ENCODE measurements at places on chromosomes 13 and 19. TPM values are rescaled to one million over a fixed set of nuclear protein-coding genes. Genes with fewer than 3 reads are reported as not detected.

DNA sequence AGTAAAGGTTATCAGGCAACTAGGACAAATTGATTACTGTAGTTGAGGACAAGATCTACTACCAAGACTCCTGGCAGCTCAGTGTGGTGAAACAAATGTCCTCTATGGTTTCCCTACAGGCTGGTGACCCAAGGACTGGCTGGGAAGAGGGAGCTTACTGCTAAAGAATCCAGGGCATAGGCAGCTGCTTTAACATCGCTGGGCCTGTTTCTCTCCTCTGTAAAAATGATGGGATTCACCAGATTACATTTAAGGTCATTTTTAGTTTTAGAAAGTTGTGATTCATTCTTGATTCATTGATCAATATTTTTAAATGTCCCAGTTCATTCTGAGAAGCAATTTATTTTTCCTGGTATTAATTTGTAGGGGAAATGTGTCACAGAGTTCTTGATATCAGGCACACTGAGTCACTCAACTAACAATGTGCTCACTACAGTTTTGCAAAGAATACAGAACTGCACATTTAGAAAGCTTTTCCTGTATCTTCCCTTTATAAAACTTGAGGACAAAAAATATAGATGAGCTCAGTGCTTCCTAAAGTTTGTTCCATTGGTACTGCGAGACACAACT lies 19.6 kb upstream of the FAM124A start:
- peaks cover 5% of the 10 kb centered on the region for H3K27me3 ChIP-seq
- H3K36me3 ChIP-seq = no peaks in the 10 kb centered on the region

- no peak overlapping the region for H3K27ac ChIP-seq
- H3K27me3 ChIP-seq = no peaks in the 10 kb centered on the region
Measured at GRCh38 chr13:96650301-96650886, 343.9 kb downstream of the OXGR1 start.

DNA sequence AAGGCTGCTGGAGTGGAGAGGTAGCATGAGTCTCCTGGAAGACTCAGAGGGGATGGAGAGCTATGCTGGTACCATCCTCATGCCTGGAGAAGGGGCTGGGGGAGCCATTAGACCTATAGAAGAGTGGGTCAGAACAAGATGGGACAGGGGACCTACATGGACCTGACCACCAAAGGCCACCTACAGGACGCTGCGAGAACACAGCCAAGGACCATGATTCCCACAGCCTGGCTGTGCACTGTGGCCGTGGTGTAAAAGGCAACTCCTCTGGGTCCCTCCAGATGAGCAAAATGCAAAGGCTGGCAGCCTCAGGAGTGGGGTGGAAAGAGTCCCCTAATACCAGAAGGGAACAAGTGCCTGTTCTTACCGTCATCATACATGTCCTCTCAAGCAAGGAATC lies 216.2 kb downstream of the SLC7A1 start:
- H3K27ac ChIP-seq = no peak overlapping the region
- H3K4me1 ChIP-seq = no peaks in the 10 kb centered on the region
- no peaks in the 10 kb centered on the region for H3K27me3 ChIP-seq
- no peak for DNase-seq
- no peaks in the 10 kb centered on the region for H3K36me3 ChIP-seq

DNA sequence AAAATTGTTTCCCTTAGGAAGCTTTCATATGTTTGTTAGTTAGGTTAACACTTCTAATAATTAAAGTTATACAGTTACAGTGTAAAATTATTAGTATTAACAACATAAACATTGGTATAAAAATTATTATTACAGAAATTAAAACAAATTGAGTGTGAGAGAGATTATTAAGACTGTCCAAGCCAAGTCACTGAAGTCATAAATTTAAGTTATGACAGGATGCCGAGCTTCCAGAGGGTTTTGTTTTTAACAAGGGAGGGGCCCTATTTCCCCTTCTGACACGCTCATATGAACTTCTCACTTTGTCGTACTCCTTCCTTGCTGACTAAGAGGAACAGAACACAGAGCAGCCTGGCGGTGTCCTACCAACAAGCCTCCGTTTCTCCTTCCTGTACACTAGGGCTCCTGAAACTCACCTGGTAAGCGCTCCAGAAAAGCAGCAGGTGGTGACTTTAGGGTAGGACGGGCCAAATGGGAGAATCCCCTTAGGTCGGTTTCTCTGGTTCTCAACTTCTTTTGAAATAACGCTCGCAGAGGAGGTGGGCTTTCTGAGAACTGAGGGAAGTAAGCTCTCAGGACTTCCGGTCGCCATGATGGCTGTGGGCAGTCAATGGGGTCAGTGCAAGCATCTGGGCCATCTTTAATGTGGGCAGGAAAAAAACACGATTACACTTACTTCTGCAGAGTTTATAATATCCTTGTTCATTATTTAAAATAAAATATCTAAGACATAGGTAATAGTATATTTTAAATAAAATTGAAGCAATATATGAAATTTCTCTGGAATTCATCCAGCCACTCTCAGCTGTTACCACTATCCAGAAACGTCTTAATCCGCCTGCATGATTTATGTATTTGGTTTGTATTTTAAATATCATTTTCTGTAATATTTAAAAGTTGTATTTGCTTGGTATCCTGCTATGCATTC lies at the start of gene CARD8:
Gene CARD8 (minus strand): TSS at position 537 of the 928 bp plus-strand sequence. CDS start 14,892 bp downstream, outside the sequence.
- peak within 1 kb of the TSS; percentile 67 for H3K4me3 ChIP-seq
- DNase-seq = peak; percentile 94
- peaks cover 4% of the 10 kb centered on the region for H3K36me3 ChIP-seq
- H3K27me3 ChIP-seq = no peaks in the 10 kb centered on the region
- peak within 1 kb of the TSS; percentile 90 for H3K27ac ChIP-seq

- no peak for DNase-seq
- no peaks in the 10 kb centered on the region for H3K27me3 ChIP-seq
- no peak overlapping the region for H3K4me3 ChIP-seq
- H3K36me3 ChIP-seq = no peaks in the 10 kb centered on the region
Measured at GRCh38 chr13:76829572-76830327, 56.5 kb downstream of the KCTD12 start.

DNA sequence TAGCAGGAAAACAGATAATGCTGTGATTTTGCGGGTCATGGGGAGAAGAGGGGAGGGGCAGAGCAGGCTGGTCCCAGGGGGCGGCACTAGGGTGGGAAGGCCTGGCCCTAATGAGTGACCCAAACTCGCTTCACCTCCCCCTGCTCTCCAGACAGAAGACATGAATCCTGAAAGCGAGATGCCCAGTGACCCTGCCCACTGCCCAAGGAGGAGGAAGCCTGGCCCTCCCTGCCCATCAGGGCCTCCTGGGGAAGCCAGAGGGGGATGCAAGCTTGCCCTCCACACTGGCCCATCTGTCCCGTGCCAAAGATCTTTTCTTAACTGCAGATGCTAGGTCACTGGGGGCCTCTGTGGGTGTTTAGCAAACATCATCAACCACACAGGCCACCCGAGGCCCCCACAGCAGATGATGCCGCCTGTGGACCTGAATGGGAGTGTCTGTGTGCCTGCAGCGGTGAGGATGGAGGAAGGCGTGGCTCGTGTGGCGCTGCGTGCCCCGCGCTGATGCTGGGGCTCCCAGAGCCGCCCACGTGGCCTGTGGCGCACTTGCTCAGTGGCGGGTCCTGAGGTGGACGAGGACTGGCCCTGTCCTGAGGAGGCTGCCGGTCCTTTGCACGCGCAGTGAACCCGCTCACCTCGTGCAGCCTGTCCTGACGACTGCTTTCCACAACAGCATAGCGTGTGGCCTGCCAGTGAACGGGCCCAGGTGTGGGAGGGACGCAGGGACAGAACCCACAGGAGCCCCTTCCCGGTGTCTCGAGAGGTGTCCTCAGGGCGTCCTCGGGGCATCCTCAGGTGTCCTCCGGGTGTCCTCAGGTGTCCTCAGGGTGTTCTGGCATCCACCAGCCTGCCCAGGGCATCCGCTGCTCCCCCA lies 80.5 kb upstream of the MCF2L start:
- no peak for DNase-seq
- no peaks in the 10 kb centered on the region for H3K27me3 ChIP-seq
- H3K4me1 ChIP-seq = peaks cover 6% of the 10 kb centered on the region
- H3K27ac ChIP-seq = no peak overlapping the region
- no peak overlapping the region for H3K4me3 ChIP-seq

DNA sequence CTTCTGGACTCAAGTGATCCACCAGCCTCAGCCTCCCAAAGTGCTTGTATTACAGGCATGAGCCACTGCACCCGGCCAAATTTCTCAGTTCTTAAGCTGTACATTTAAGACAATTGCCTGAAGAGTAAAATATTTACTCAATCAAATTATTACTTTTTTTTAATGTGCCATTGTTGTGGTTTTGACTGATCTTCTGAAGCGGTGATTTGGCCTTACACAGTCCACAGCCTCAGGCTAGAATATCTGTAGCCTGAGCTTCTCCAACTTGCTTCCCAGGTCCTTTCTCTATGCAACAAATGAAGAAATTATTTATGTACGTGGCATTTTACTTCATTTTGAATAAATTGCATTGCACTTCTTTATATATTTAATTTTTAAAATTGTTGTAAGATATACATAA lies 281.3 kb downstream of the KLF5 start:
- no peak overlapping the region for H3K4me3 ChIP-seq
- no peaks in the 10 kb centered on the region for H3K36me3 ChIP-seq
- no peak overlapping the region for H3K27ac ChIP-seq

DNA sequence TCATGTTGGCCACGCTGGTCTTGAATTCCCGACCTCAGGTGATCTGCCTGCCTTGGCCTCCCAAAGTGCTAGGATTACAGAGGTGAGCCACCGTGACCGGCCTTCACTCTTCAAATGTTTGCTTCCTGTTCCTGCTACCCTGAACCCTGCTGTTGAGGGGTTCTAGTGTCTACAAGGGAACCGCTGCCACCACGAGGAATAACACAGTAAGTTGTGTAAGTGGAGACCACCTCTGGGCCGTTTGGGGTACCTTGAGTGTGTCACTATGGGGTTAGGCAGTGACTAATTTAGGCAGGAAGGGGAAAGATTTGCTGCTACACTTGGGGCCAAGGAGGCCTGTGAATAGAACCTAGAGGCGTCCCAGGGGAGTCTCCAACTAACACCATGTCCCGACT lies 2.2 kb upstream of the MYADM start:
- DNase-seq = no peak
- peak overlapping the region; percentile 100 for H3K4me3 ChIP-seq
- H3K36me3 ChIP-seq = peaks cover 3% of the 10 kb centered on the region
- H3K27ac ChIP-seq = peak overlapping the region; percentile 95
- H3K4me1 ChIP-seq = peaks cover 41% of the 10 kb centered on the region

GRCh38 chr19:4705413-4706131 lies 18.1 kb downstream of the DPP9 start:
- no peaks in the 10 kb centered on the region for H3K27me3 ChIP-seq
- H3K27ac ChIP-seq = no peak overlapping the region
- no peak for DNase-seq
- peaks cover 62% of the 10 kb centered on the region for H3K36me3 ChIP-seq
- peaks cover 7% of the 10 kb centered on the region for H3K4me1 ChIP-seq

GRCh38 chr19:38068826-38069225 lies 155.2 kb downstream of the DPF1 start:
- H3K36me3 ChIP-seq = peaks cover 7% of the 10 kb centered on the region
- no peak overlapping the region for H3K4me3 ChIP-seq
- no peak overlapping the region for H3K27ac ChIP-seq
- H3K4me1 ChIP-seq = no peaks in the 10 kb centered on the region
- DNase-seq = no peak

- peaks cover 6% of the 10 kb centered on the region for H3K36me3 ChIP-seq
- no peak overlapping the region for H3K4me3 ChIP-seq
- no peak for DNase-seq
- H3K27me3 ChIP-seq = no peaks in the 10 kb centered on the region
- H3K4me1 ChIP-seq = peaks cover 6% of the 10 kb centered on the region
- no peak overlapping the region for H3K27ac ChIP-seq
Measured at GRCh38 chr13:73972545-73972944, 161.7 kb downstream of the KLF12 start.

GRCh38 chr19:34337739-34338138 lies 27.3 kb upstream of the GPI start:
- peaks cover 60% of the 10 kb centered on the region for H3K36me3 ChIP-seq
- peaks cover 5% of the 10 kb centered on the region for H3K4me1 ChIP-seq
- no peak overlapping the region for H3K27ac ChIP-seq
- H3K27me3 ChIP-seq = no peaks in the 10 kb centered on the region
- no peak overlapping the region for H3K4me3 ChIP-seq
- DNase-seq = no peak

GRCh38 chr19:50921426-50922316 lies 10.5 kb upstream of the KLK4 start:
- no peak overlapping the region for H3K4me3 ChIP-seq
- H3K27ac ChIP-seq = no peak overlapping the region
- no peaks in the 10 kb centered on the region for H3K36me3 ChIP-seq
- no peak for DNase-seq
- H3K27me3 ChIP-seq = peaks cover 11% of the 10 kb centered on the region

GRCh38 chr19:51626675-51627074 lies 3.5 kb downstream of the SIGLEC5 start:
- H3K4me1 ChIP-seq = no peaks in the 10 kb centered on the region
- no peaks in the 10 kb centered on the region for H3K27me3 ChIP-seq
- no peaks in the 10 kb centered on the region for H3K36me3 ChIP-seq
- DNase-seq = no peak

- no peaks in the 10 kb centered on the region for H3K4me1 ChIP-seq
- no peak for DNase-seq
- H3K4me3 ChIP-seq = no peak overlapping the region
- H3K27ac ChIP-seq = no peak overlapping the region
- H3K27me3 ChIP-seq = no peaks in the 10 kb centered on the region
- H3K36me3 ChIP-seq = no peaks in the 10 kb centered on the region
Measured at GRCh38 chr13:101728021-101728420, 275.5 kb downstream of the ITGBL1 start.

- H3K27me3 ChIP-seq = no peaks in the 10 kb centered on the region
- no peak for DNase-seq
- H3K4me1 ChIP-seq = peaks cover 27% of the 10 kb centered on the region
- no peak overlapping the region for H3K4me3 ChIP-seq
Measured at GRCh38 chr19:2540646-2541454, 64.9 kb downstream of the GADD45B start.

DNA sequence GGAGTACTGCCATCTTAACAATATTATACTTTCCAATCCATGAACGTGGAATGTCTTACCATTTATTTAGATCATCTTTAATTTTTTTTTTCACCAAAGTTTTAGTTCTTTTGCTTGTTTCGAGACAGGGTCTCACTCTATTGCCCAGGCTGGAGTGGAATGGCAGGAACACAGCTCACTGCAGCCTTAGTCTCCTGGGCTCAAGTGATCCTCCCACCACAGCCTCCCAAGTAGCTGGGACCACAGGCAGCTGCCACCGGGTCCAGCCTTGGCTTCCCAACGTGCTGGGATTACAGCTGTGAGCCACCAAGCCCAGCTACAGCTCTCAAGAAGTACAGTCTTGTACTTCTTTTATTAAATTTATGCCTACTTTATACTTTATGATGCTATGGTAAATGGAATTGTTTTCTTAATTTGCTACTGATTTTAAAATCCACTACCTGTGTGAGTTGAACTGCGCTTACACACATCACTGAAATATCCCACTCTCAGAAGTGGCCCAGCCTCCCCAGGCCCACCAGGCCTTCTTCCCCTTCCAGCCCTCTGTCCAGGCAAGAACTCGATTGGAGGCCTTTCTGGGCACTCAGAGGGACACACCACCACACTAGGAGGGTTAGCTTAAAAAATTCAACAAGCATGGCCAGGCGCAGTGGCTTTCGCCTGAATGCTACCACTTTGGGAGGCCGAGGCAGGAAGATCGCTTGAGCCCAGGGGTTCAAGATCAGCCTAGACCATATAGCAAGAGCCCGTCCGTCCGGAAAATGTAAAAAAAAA lies 1.0 kb upstream of the PGLS start:
- H3K4me3 ChIP-seq = peak overlapping the region; percentile 82
- peaks cover 5% of the 10 kb centered on the region for H3K36me3 ChIP-seq
- H3K27ac ChIP-seq = no peak overlapping the region

The KLK3 gene
- not detected for total RNA-seq

The SLITRK5 gene
- under 0.01 TPM for total RNA-seq

The MAMSTR gene
- total RNA-seq = 0.50 TPM

The DPF1 gene
- total RNA-seq = not detected

The JUND gene
- total RNA-seq = 1,827 TPM

The CRX gene
- not detected for total RNA-seq

The ZNF491 gene
- total RNA-seq = 1.1 TPM

The FAM98C gene
- 33.2 TPM for total RNA-seq

The FCGBP gene
- total RNA-seq = 16.3 TPM

All from CD4-positive, alpha-beta T cell (primary cell).